ENCODE measurements at places on chromosomes 2 and 18.

DNA sequence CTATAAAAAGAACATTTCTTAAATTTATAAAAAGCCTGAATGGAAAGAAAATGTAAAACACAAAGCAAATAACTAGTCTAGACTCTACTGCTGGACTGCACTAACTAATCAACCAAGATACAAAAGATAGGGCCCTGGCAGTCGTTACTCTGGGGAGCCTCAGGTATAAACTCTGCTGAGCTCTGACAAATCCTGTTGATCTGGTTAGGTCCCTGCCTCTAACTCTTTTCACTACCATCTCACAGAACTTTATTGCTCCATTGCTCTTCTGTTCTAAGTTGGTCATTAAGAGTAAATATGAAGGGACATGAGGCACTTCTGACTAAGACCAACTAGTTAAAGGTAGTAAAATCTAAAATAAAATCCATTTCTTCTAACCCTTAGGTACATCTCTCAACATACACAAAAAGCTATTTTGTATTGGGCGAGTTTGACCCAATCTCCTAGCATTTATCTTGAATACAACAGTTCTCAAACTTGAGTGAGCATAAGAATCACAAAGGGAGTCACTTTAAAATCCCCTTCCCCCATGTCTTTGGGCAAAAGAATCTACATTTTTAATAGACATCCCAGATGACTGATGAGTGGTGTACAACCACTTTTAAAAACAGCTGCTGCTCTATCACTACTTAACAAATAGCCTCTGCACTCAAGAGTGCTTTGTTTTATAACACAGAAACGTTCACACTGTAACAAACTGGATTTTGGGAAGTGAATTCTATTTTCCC, 2.5 kb downstream of the CHN1 start:
- no peak for DNase-seq

- DNase-seq: no peak
Measured at GRCh38 chr2:60555783-60556139, 2.3 kb upstream of the BCL11A start.

- peak; percentile 16 for DNase-seq
Measured at GRCh38 chr2:80073134-80073561, 231.4 kb downstream of the LRRTM1 start.

GRCh38 chr2:43531251-43531650, 64.6 kb downstream of the THADA start:
- no peak for DNase-seq

GRCh38 chr18:64245126-64245861, 96.4 kb upstream of the LINC00305 start:
- no peak for DNase-seq

DNA sequence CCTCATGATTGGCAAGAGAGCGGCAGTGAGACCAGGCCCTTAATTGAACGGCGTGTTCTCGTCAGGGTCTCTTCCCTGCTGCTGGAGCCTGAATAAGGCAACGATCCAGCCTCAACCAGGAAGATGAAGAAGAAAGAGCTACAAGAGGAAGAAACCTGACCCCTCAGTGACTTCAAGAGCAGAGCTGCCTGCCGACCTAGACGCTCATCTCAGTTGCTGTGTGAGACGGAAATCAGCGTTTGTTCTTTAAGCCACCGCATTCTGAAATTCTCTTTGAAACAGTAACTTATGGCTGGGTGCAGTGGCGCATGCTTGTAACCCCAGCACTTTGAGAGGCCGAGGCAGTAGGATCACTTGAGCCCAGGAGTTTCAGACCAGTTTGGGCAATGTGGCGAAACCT, 29.6 kb upstream of the KCNG3 start:
- DNase-seq: no peak

- no peak for DNase-seq
Measured at GRCh38 chr2:98043101-98043500, 43.9 kb upstream of the VWA3B start.

- no peak for DNase-seq
Measured at GRCh38 chr18:8990276-8991031, 112.0 kb upstream of the NDUFV2 start.

DNA sequence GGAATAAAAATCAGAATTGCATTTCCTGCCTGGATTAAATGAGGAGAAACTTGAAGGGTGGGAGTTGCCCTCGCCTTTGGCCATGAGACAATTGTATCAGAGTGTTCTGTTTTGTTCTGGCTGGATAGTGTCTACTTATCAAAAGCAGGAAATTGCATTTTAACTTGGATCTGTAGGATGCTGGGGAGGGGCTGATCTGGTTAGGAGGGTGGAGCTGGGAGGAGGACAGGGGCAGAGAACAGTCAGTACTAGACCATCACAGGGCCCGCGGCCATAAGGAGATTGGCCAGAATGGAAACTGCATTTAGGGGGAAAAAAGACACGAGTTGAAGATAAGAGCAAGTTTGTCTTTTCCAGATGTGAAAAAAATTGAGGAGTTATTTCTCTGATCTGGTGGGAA, 199.1 kb upstream of the POU3F3 start:
- DNase-seq: no peak

- DNase-seq: no peak
Measured at GRCh38 chr18:5142131-5142530, 54.9 kb downstream of the AKAIN1 start.

DNA sequence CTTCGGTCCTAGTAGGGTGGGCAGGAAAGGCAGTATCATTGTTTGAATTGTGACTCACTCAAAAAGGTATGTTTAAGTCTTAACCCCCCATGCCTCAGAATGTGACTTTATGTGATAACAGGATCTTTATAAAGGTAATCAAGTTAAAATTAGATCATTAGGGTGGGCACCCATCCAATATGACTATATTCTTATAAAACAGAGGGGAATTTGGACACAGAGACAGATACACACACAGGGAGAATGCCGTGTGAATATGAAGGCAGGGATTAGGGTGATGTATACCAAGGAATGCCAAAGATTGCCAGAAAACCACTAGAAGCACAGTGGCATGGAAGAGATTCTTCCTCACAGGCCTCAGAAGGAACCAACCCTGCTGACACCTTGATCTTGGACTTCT, 281.8 kb downstream of the CLIP4 start:
- DNase-seq: no peak

DNA sequence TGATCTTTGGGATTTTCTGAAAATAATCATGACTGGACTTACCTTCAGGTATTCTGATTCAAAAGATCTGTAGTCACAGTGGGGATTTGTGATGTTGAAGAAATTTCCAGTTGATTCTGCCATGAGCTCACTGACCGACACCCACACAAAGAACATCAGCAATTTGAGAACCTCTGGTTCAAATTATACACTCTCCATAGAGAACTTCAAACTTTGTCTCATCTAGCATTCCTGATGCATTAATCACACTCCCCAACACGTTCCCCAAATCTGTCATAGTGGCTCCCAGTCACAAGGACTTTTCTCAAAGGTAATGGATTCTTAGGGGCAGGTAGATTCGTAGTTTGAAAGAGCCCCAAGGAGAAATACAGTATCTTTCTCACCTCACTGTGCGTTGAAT, 584.3 kb downstream of the FBXO15 start:
- DNase-seq: no peak

DNA sequence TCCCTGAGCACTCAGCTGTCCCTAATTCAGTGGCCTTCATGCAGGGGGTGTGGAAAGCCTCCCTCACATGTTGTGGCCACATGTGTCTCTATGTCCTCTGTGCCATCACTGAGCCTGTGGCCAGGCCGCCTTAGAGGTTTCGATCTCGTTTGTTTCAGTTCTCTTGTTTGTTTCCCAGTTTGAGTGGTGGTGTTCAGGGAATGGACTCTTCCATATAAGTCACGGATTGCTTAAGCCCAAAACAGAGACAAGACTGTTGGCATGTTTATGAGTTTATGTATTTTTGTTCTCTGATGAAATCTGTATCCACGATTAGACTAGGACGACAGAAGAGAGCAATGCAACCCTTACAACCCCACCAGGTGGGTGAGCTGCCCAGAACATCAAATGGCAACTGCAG, 134.5 kb downstream of the CCBE1 start:
- no peak for DNase-seq

DNA sequence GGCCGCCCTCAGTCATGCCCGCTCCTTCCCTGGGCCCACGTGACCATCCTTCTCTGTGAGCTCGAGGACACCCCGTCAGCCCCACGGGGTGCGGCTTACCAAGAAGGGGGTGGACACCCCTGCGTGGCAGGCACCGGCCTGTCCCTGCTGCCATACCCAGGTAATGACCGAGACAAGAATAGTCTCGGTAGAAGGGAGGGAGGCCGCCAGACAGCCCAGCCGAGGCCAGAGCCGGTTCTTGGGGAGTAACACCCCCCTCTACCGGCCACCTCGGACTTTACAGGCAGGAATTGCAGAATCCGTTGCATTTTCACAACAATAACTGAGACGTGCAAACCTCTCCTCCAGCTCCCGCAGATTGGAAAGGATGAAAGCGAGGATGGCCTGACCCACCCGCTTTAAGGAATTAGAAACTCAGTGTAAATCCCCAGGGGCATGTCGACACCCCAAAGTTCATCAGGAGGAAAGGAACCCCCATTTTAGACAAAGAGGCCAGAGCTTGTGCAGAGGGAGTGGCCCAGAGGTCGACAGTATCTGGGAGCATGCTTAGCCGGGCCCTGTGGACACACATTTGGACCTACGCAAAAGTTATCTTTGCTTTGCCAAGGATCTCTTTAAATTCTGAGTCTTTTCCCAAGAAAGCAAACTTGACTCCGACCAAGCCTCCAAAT, 60.1 kb upstream of the GLI2 start:
- peak; percentile 19 for DNase-seq

DNA sequence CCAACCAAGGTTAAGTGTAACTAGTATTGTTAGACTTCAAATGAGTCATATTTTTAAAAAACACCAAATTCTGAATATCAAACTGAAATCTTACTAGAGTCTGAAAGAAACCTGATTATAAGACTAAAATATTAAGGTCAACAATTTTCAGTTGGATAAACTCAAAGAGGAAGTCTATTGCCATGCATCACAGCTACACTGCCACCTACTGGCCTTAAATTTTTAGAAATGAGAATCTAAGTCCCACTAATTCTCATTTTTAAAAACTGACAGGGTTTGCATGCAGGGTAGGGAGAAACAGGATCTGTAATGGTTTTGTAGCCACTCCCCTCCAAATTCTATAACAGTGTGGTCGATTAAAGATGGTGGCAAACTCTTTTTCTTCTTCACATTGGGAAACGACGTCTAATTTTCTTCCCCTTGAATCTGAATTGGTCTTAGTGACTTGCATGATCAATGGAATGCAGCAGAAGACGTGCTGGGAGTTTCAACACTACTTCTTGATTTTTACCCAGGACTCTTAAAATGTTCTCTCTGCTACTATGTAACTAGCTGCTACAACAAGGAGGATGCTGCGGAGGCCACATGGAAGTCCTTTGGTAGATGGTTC, 176.1 kb upstream of the SESTD1 start:
- DNase-seq: peak; percentile 29

- DNase-seq: no peak
Measured at GRCh38 chr2:180662941-180663471, 317.4 kb upstream of the UBE2E3 start.

DNA sequence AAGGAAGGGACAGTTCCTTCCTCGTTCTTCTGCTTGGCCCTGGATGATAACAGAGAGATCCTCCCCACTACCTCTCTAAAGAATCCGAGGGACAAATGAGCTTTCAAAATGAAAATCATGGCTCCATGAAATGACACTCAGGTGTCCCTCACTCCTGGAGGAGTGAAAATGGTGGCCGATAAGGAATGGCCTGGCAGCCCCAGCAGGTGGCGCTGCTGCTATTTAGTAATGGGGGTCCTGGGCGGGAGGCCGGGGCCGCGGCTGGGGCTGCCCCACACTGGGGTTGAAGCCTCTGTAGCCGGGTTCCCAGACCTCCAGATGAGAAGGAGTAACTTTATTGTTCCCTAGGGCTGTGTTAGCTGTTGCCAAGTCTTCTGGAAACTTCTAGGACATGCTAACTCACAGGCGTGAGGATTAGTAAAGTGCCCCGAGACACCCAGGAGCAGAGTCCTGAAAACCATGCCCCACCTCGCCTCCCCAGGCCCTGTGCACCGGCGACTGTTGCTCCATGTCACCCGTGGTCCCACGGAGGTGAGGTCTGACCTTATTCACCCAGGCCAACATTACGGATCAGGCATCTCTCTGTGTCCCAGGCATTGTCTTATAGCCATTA, 138.0 kb downstream of the CTIF start:
- DNase-seq: peak; percentile 57

DNA sequence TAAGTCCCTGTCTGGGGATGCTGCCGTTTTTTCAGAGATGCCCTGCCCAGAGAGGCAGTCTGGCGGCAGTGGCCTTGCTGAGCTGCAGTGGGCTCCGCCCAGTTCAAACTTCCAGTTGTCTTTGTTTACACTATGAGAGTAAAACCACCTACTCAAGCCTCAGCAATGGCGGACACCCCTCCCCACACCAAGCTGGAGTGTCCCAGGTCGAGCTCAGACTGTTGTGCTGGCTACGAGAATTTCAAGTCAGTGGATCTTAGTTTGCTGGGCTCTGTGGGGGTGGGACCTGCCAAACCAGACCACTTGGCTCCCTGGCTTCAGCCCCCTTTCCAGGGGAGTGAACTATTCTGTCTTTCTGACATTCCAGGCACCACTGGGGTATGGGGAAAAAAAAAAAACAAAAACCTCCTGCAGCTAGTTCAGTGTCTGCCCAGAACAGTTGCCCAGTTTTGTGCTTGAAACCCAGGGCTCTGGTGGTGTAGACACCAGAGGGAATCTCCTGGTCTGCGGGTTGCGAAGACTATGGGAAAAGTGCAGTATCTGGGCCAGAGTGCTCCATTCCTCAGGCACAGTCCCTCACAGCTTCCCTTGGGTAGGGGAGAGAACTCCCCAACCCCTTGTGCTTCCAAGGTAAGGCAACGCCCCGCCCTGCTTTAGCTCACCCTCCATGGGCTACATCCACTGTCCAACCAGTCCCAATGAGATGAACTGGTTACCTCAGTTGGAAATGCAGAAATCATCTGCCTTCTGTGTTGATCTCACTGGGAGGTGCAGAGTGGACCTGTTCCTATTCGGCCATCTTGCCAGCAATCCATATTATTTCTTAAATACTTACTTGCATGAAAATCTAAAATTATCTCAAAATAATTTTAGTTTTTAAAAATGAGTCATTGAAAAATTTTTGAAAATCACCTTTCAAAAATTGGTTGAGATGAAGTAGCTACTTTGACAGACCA, 338.0 kb downstream of the OSR1 start:
- DNase-seq: no peak

GRCh38 chr2:191748059-191748461, 70.1 kb downstream of the NABP1 start:
- no peak for DNase-seq

- DNase-seq: no peak
Measured at GRCh38 chr2:127115471-127116199, 8.7 kb upstream of the BIN1 start.

Data from CD4-positive, alpha-beta T cell treated with Interleukin-21 for 1 hour (primary cell).